ENCODE measurements at places on chromosomes 4 and X.

DNA sequence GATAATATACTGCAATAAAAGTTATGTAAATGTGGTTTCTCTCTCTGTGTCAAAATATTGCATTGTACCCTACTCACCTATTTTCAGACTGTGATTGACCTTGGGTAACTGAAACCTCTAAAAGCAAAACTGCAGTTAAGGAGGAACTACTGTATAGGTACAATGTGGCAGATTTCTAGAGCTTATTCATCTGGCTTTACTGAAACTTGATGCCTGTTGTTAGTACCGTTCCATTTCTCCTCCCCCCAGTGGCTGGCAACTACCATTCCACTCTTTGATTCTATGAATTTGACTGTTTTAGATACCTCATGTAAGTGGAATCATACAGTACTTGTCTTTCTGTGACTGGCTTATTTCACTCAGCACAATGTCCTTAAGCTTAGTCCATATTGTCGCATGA, 61.9 kb downstream of the HOPX start:
- no peak for DNase-seq

DNA sequence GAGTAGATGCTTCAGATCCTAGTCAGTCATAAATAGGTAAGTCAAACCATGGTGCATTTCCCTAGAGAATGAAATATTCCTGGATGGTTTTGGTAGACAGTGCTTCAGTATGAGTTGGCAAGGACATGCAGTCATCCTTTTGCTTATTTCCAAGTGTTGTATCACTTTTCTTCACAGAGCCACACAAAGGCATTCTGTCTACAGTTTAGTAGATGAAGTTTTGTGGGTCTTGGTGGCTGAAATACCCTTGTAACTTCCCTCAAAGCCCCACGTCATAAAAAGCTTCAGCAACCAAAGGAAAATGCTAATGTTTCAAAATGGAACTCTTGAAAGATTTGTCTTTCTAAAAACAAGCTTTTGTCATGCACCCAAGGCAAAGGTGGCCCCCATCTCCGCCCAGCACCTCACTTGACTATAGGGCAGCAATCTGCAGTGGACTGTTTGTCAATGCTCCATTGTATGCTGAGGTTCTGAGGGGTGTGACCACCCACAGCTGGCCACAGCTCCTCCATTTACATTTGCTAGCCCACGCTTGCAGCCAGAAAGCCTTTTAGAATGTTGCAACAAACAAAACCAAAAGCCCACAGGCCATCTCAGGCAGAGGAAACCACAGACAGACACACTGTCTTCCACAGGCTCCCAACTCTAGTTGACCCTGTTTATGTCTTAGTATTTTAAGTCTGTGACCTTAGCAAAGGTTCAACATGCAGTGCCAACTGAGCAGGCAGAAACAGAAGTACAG, 87.1 kb upstream of the FAM9C start:
- DNase-seq: no peak

GRCh38 chr4:38752372-38752940, 30.3 kb downstream of the TLR10 start:
- no peak for DNase-seq

- no peak for DNase-seq
These were observed 96.5 kb downstream of the ARHGAP10 start for GRCh38 chr4:147828331-147828905.

DNA sequence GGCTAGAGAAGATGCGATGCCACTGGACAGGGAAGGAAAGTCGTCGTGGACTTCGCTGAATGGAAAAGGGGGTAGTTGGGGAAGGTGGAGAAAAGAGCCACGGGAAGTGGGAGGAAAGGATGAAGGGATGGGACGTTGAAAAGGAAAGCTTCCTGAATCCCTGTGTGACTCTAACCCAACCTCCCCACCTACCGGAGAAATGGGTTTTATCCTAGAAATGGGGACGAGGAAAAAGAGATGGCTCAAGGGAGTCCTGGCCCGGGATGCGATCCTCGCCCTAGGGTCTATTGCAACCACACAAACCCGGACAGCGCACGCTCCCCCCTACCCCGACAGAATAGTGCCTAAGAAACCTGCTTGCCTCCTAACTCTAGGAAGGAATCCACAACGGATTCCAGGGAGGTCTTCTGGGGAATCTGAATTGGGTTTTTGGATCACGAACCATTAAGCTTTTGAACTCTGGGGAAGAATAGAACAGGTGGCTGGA, 738 bp upstream of the TSPAN5 start:
- no peak for DNase-seq

DNA sequence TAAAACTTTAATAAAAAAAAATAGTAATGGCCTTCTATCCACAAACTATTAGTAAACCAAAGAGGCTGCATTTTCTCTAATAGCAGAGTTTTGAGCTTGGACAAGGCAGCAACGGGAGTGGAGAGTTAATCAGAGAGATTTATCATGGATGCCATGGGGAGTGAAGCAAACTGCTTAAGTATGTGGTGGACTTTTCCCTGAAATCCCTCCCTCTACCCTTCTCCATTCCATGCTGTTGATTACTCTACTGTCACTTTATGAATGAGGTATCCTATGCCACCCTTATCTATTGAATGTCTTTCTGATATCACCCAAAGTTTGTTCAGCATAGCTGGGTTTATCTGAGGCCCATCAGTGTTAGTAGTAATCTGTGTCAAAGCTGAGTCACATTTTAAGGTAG, 335.6 kb upstream of the TRAM1L1 start:
- DNase-seq: no peak

DNA sequence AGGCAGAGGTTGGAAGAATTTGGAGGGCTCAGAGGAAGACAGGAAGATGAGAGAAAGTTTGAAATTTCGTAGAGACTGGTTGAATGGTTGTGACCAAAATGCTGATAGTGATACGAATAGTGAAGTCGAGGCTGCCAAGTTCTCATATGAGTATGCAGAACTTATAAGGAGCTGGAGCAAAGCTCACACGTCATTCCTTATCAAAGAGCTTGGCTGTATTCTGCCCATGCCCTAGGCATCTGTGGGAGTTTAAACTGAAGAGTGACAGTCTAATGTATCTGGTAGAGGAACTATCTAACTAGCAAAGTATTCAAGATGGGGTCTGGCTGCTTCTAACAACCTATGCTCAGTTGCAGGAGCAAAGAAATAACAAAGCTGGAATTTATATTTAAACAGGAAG, 102.1 kb downstream of the PCDH18 start:
- no peak for DNase-seq

- no peak for DNase-seq
These were observed 336.2 kb downstream of the SLC7A11 start for GRCh38 chr4:137905930-137906329.

DNA sequence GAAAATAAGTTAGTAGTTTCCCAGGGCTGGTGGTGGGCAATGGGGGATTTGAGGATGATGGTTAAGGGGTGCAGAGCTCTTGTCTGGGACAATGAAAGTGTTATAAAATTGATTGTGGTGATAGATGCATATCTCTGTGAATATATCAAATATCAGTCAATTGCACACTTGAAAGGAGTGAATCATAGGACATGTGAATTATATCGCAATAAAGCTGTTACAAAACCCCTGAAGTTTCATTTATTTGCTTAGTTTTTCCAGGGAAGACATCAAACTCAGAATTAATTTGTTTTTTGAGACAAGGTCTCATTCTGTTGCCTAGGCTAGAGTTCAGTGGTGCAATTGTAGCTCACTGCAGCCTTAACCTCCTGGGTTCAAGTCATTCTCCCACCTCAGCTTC, 17.9 kb upstream of the YIPF6 start:
- no peak for DNase-seq

- DNase-seq: no peak
These were observed 18.5 kb upstream of the UVSSA start for GRCh38 chr4:1328267-1329155.

DNA sequence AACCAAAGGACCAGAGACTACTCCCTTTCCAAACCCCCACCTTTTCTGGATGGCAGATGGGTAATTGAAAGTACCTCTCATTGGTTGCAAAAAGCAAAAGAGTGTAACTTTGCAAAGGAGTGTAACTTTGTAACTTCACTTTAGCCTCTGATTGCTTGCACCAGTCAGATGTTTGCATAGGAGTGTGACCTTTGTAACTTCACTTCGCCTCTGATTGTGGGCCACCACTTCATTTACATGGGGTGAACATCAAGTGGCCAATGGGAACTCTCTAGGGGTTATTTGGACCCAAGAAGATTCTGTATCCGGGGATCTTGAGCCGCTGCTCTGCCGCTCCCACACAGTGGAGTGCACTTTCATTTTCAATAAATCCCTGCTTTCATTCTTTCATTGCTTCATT, 9.9 kb upstream of the SLC25A43 start:
- no peak for DNase-seq

GRCh38 chr4:153566631-153567150, 100.5 kb downstream of the TMEM131L start:
- DNase-seq: no peak

- DNase-seq: no peak
These were observed 84.9 kb upstream of the TBL1X start for GRCh38 chrX:9379697-9380551.

DNA sequence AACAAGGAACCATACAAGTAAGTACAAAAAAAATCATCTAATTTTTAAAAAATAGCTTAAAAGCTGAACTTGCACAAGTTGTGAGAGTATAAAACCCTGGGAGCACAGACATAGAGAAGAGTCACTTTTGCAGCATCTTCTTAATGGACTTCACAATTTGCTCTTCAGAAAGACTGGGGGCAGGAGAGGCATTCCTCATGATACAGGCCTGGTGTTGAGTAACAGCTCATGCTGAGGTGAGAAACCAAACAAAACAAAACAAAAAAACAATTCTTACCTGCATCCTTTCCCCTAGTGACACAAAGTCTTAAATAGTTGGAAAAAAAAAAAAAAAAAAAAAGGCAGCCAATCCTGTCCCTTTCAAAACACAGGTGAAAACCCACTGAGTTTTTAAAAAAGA, 562.8 kb downstream of the FSTL5 start:
- no peak for DNase-seq

DNA sequence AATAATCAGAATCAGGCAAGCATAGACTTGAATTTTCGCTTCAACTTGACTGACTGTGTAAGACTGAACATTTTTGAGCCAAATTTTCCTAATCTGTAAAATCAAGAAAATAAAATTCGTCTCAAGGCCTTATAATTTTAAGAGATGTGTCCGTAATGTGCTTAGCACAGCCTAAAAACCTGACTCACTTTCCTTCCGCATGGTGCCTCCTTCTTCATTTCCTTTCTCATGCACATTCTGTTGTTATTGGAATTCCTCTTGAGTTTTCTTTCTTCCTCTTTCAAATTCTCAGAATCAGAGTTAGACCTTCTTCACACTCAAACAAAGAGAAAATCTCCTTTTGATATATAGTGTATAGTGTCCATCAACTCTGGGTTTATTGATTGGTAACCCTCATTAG, 208.9 kb upstream of the SLIT2 start:
- no peak for DNase-seq

DNA sequence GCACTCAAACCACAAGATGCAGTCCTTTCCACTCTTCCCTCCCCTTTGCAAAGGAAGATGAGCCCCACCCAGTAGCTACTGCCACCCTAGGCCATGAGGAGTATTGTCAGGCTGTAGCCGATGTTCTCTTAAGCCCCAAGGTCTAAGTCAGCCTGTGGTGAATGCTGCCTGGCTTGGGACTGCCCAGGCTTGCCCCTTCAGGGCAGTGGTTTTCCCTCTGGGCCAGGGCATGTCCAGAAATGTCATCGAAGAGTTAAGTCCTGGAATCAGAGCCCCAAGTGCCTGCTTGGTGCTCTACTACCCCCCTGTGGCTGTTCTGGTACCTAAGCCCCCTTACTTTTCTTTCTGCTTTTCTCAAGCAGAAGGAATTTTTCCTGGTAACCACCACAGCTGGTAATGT, 11.8 kb upstream of the PGK1 start:
- no peak for DNase-seq

DNA sequence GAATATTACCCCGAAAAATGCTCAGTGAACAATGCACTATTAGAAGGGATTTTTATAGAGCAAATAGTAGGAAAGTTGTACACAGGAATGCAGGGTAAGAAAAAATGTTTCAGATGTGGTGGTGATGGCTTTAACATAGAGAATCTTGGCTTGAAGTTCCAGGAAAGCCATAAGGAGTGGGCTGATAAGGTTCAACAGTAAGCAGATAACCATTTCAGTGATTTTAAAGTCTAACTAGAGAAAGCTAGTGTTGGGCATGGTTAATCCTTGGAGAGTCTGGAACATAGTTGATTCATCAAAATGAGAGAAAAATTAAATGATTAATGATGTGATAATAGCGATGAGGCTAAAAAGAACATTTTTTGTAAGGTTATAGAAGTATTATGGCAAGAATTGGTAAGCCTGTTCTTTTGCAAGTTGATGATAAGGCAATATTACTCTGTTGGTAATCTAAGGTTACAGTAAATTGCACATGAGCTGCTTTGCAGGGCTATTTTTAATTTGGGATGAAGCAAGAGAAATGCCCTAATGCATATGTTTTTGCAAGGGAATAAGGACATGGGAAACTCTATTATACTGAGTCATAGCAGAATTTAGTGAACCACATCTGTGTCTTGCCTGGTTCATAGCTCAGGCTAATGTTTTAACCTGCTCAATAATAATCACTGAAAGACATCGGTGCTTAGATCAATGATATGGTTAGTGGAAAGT, 44.3 kb downstream of the GALNTL6 start:
- DNase-seq: no peak
